ENCODE measurements at places on chromosomes 4 and X.

DNA sequence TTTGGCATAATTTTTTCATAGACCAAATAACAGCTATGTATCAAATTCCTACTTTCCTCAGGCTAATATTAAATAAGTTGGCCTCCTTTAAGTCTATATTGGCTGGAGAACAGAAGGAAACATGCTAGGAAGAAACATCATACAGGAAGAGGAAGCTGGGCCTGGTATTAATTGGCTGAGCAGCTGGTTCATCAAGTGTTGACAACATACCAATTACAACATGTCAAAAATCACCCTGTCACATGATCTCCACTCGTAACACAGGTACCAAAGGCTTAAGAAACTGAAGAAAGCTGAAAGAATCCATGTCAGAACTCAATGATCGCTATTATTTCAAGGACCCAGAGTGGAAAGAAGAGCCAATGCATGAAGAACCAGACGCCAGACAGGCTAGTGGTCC, 10.5 kb downstream of the WDFY3 start:
- H3K27me3 ChIP-seq: no peaks in the 10 kb centered on the region
- peaks cover 11% of the 10 kb centered on the region for H3K4me1 ChIP-seq
- ATAC-seq: no peak
- no peak overlapping the region for H3K27ac ChIP-seq

DNA sequence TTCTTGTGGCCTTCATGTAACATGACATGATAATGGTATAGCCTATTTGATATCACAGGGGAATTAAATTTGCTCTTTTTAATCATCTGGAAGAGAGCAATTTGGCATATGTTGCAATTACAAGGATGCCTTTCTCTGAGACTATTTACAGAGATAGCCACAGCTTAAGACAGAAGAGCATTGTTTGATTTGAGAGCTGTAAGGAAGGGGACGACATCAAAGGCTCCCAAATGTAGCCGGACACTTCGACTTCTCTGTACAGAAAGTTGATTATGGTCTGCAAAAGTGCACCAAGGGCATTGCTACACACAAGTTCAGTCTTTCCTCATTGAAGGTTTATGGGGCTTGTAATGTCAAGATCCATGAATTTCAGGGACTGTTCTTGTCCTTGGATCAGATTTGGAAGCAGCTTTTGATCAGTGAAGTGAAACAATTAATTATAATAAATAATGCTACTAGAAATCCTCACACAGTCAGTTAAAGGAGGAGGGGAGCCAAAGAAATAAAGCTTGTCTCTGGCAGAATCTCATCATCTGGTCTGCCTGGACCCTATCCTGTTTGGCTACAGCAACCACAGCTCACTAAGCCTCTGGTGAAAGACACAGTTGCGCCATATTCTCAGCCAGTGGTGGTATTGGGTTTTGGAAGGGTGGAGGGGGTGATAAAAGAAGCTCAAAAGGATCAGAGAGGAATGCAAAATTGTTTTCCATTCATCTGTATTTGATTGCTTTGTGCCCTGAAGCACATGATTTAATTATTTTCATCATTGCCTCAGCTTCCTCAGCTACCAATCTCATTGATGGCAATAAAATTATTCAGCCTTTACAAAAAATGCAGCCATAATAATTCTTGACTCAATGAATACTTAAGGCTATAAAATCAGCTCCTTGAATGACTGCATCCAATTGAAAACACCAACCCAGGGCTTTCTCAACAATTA, 654.3 kb upstream of the LCORL start:
- H3K27me3 ChIP-seq: no peaks in the 10 kb centered on the region
- no peaks in the 10 kb centered on the region for H3K36me3 ChIP-seq

DNA sequence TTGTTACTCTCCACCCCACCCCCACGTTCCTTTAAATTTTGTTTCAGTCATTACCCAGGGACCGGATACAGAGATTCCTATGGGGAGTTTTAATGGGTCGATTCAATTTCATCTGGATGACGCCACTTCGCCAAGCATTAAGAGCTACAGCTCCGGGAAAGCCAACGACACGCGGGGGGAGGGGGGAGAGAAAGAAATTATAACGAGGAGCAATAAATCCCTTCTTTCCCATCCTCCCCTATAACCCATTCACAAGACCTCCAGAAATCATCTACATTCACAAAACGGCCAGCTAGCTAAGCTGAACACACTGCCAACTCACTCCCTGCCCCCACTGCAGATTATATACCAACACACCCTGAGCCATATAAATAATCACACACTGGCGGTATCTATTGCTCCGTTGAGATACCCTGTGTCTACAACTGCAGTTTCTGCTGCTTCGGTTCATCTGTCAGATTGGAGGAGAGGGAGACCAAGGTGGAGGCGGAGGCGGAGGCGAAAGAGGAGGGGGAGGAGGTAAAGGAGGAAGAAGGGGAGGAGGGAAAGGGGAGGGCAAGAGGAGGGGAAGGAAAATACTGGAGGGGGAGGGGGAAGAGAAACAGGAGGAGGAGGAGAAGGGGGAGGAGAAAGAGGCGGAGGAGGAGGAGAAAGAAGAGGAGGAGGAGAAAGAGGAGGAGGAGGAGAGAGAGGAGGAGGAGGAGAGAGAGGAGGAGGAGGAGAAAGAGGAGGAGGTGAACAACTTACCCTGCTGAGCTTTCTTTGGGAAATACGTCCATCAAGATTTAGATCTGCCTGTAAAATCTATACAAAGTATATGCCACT, 113.9 kb upstream of the VAMP7 start:
- H3K36me3 ChIP-seq: no peaks in the 10 kb centered on the region
- peak overlapping the region; percentile 43 for H3K4me3 ChIP-seq
- peak; percentile 87 for ATAC-seq
- no peaks in the 10 kb centered on the region for H3K4me1 ChIP-seq
- H3K27me3 ChIP-seq: no peaks in the 10 kb centered on the region

DNA sequence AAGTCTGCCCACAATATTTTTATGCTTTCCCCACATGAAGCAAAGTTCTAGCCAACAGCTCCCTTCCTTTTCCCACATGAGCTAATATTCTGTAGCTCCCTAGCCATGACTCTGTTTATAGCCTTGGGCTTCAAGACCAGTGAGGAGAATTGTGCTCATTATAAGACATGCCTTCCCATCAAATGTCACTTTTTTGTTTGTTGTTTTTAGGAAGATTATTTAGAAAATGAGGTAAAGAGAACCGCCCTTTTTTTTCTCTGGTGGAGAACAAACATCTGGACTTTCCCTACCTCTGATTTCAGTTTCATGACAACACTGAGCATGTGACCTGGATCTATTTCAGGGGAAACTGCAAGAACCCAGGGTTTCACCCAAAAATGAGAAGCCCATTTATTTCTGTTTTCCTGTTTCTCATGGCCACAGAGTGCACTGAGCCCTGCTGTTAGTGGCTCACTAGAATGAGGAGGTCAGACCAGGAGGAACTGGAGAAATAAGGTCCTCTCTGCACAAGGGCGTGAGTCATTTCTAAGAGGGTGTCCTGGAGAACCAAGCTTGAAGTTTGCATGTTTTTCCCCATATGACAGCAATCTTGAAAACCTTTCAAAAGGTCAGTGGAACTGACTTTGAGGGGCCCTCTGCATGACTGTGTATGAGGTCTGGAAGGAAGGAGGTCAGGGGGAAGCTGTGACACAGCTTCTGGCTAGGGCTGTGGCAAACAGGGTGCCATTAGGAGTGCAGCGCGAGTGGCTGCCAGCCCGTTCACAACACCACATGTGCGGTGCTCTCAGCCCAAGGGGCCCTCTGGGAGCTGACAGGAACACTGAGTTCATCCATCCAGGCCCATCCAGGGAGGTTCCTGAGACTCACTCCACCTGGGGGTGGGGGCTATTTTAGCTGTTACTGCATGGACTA, 55.2 kb downstream of the CHST7 start:
- H3K36me3 ChIP-seq: no peaks in the 10 kb centered on the region
- no peaks in the 10 kb centered on the region for H3K4me1 ChIP-seq
- H3K27me3 ChIP-seq: no peaks in the 10 kb centered on the region
- H3K27ac ChIP-seq: peak overlapping the region; percentile 54
- peak; percentile 84 for ATAC-seq

GRCh38 chr4:1652088-1652487, 32.0 kb downstream of the FAM53A start:
- H3K4me3 ChIP-seq: no peak overlapping the region
- H3K27me3 ChIP-seq: no peaks in the 10 kb centered on the region
- H3K36me3 ChIP-seq: no peaks in the 10 kb centered on the region
- H3K4me1 ChIP-seq: no peaks in the 10 kb centered on the region
- ATAC-seq: no peak
- no peak overlapping the region for H3K27ac ChIP-seq

DNA sequence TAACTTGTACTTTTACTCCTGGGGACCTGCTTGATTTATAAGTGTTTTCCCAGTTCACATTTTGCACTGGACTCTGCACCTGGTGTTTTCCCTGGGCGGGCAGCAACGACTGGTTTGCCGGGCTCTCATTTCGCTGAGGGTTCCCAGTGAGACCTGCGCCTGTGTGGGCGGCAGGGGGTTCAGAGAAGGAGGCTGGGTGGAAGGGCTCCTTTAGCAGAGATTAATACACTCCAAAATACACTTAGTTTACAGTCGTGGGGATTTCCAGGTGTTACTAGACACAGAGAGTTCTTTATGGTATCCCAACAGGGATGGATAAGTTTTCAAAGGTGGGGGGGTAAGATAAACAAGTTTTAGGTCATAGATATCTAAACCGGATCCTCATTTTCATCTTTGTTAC, 53.0 kb upstream of the SHISA3 start:
- no peaks in the 10 kb centered on the region for H3K27me3 ChIP-seq
- H3K36me3 ChIP-seq: no peaks in the 10 kb centered on the region
- peaks cover 3% of the 10 kb centered on the region for H3K4me1 ChIP-seq
- ATAC-seq: no peak
- H3K27ac ChIP-seq: no peak overlapping the region

DNA sequence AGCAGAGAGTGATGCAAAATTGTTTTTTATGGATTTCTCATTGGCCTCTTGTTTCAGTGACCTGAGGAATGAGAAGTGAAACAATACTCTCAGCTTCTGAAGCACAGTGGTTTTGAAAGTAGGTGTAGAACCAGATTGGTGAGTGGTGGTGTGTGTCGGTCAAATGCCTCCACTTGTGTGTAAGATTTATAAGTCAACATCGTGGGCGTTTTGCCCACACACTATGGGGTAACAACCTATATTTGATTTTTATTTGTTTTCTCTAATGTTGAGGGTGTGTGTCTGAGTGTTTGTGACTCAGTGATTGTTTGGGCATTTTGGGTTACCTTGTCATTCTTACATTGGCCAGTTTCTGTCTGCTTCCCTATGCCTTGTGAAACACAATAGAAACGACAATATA, 23.3 kb downstream of the ADGRL3 start:
- no peaks in the 10 kb centered on the region for H3K4me1 ChIP-seq
- no peak for ATAC-seq
- no peaks in the 10 kb centered on the region for H3K27me3 ChIP-seq
- H3K4me3 ChIP-seq: no peak overlapping the region
- no peak overlapping the region for H3K27ac ChIP-seq
- H3K36me3 ChIP-seq: no peaks in the 10 kb centered on the region

- no peak overlapping the region for H3K27ac ChIP-seq
- H3K4me1 ChIP-seq: no peaks in the 10 kb centered on the region
- H3K4me3 ChIP-seq: no peak overlapping the region
- H3K36me3 ChIP-seq: no peaks in the 10 kb centered on the region
- H3K27me3 ChIP-seq: no peaks in the 10 kb centered on the region
Measured at GRCh38 chr4:145427991-145428390, 53.7 kb upstream of the SMAD1 start.

DNA sequence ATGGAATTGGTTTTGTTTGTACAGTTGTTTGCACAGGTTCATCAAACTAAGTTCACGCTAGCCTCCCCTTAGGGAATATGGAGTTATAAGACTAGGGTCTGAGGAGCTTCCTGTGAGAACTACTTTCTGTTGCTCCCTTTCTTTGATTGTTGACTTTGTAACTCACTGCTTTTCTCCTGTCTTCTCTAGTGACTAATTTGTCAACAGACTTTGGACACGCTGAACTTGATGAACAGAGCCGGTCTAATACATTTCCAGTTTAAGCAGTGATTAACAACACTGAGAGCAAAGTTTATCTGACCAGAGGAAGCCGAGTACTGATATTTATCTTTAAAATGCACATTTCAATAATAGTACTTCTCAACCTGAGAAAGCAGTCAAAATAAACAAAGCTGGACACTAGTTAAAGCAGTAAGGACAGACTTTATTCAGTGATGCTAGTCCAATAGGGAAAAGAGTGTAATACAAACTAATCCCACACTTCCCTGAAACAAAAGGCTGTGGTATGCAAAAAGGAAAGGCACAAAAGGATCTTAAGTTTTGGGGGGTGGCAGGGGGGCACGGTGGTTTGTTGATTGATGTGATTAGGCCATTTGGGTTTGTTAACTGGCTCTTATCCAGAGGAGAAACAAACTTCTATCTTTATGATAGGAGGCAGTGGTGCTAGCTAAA, 2.7 kb upstream of the NUDT9 start:
- ATAC-seq: no peak
- peaks cover 8% of the 10 kb centered on the region for H3K4me1 ChIP-seq
- H3K27me3 ChIP-seq: no peaks in the 10 kb centered on the region
- no peaks in the 10 kb centered on the region for H3K36me3 ChIP-seq
- no peak overlapping the region for H3K4me3 ChIP-seq
- no peak overlapping the region for H3K27ac ChIP-seq

GRCh38 chr4:152806501-152807125, 26.9 kb downstream of the ARFIP1 start:
- no peak overlapping the region for H3K27ac ChIP-seq
- no peak for ATAC-seq
- no peak overlapping the region for H3K4me3 ChIP-seq
- no peaks in the 10 kb centered on the region for H3K36me3 ChIP-seq

DNA sequence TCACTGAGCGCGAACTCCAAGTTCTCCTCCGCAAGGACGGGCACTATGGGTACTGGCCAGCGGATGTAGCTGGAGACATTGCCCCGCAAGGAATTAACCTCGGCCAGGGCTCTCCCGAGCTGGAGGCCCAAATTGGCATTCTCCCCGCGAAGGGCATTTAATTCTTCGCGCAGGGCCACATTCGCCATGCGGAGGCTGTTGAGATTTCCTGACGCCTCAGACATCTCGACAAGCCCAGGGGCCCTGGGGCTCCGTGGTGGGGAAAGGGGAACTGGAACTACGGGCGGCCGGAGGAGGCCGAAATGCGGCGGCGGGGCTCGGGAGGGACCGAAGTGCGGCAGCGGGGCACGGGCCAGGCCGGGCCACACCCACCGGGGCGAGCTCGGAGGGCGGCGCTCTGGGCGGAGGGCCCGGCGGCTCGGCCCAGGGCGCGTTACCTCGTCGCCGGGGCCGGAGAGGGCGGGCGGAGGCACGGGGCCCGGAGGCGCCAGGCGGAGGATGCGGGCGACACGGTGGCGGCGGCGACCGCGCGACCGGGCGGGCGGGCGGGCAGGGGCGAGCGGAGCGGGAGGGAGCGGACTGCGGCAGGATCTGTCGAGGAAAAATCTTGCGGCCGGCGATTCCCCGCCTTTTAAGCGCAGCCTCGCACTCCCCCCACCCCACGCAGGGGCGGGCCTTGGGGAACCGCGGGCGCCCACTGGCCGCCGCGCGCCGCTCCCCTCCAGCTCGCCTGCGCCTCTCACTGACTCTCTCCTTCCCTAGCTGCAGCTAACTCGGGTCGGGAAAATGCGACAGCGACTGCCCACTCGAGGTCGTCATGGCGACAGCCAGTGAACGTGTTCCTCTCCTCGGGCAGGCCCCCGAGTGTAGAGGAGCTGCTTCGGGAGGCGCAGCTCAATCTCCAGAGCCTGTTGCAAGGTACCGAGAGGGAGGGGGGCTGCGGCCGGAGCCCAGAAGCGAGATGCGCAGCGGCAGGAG, at the start of gene RTL5:
RTL5 (minus strand) TSS at position 599 of the 978 bp plus-strand sequence.
- ATAC-seq: peak; percentile 94
- H3K27ac ChIP-seq: peak within 1 kb of the TSS; percentile 89
- peak within 1 kb of the TSS; percentile 70 for H3K4me3 ChIP-seq
- peaks cover 5% of the 10 kb centered on the region for H3K36me3 ChIP-seq

- H3K36me3 ChIP-seq: no peaks in the 10 kb centered on the region
- no peak overlapping the region for H3K4me3 ChIP-seq
Measured at GRCh38 chr4:161101881-161102280, 1061.9 kb downstream of the FSTL5 start.
